ENCODE measurements at places on chromosomes 5 and 9.

- DNase-seq: no peak
Observed at GRCh38 chr5:139696894-139697658, 48.9 kb downstream of the CXXC5 start.

DNA sequence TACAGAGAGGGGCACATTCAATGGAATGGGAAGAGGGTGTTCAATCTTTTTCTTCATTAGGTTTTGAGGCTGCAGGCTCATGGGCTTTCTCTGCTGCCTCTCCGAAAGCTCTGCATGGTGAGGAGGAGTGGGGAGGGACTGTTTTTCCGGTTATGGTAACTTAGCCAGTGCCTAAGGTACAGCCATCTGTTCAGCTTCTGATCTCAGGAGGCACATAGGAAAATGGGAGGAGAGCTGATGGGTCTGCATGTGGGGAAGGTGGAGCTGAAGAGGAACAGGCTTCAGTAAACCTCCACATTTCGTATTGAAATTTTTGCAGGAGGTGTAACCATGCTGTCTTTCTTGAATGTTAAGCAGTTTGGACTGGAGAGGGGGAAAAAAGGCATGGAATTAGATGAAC lies 1020.4 kb upstream of the WWC1 start:
- DNase-seq: no peak

GRCh38 chr9:22046243-22046885 lies 37.3 kb upstream of the CDKN2B start:
- DNase-seq: no peak

GRCh38 chr5:126677121-126677520 lies 76.4 kb downstream of the PHAX start:
- no peak for DNase-seq

DNA sequence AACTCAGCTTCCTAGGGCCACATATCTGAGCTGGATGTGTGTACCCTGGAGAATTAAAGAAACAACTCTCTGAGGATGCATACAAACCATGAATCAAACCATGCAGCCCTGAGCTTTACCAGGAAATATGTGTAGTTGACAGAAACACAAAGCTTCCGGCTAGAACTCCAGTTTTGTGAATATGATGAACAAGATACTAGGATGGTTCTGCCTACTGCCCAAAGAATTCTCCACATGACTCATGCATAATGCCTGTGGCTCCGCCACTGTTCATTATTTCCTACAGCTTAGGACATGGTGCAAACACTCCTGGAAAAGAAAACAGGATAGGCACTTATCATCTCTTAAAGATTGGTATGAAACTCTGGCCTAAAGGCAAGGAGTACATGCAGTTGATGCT lies 343.4 kb downstream of the DNAH5 start:
- DNase-seq: no peak

GRCh38 chr5:109451146-109451545 lies 41.4 kb upstream of the PJA2 start:
- no peak for DNase-seq

GRCh38 chr5:145497052-145497451 lies 338.1 kb downstream of the PRELID2 start:
- DNase-seq: no peak

DNA sequence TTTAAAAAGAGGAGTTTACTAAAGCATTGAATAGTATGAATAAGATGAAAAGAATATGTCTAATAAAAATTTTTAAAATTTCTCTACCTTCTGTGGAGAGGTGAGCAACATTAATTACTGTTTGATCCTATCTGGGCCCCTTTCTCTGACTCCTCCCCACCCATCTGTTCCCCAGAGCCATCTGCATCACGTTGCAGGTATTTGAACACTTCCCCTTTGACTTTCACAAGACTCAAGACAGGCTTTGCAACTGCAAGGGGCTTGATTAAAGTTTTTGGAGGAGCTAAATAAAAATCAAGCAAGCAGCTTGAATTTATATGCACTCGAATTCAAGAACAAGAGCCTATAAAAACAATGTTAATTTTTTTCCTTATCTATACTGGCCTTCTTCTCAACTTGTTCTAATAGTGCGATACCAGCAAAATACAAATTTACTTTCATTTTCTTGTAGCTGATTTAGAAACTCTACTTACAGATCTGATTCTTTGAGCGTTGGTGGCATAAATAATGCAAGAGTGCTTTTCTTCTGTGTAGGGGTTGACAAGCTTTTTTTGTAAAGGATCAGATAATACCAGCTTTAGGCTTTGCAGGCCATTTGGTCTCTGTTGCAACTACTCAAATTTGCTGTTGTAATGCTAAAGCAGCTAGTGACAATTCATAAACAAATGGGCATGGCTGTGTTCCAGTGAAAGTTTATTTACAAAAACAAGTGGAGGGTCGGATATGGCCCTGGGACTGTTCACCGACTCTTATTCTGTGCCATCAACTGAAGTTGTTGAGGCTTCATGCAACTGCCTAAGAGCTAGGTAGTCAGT lies 21.2 kb downstream of the TXNDC8 start:
- DNase-seq: no peak

DNA sequence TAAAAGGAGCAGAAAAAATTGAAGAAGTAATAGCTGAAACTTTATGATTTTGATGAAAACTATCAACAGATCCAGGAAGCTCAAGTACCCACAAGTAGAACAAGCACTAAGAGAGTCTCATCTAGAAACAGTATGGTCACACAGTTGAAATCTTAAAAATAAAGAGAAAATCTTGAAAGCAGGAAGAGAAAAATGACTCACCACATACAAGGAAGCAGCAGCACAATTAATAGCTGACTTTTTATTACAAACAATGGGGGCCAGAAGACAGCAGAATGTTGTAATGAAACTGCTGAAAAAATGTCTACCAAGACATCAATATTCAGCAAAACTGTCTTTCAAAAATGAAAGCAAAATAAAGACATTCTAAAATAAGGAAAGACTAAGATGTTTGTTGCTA lies 1108.3 kb upstream of the DMAC1 start:
- DNase-seq: no peak

DNA sequence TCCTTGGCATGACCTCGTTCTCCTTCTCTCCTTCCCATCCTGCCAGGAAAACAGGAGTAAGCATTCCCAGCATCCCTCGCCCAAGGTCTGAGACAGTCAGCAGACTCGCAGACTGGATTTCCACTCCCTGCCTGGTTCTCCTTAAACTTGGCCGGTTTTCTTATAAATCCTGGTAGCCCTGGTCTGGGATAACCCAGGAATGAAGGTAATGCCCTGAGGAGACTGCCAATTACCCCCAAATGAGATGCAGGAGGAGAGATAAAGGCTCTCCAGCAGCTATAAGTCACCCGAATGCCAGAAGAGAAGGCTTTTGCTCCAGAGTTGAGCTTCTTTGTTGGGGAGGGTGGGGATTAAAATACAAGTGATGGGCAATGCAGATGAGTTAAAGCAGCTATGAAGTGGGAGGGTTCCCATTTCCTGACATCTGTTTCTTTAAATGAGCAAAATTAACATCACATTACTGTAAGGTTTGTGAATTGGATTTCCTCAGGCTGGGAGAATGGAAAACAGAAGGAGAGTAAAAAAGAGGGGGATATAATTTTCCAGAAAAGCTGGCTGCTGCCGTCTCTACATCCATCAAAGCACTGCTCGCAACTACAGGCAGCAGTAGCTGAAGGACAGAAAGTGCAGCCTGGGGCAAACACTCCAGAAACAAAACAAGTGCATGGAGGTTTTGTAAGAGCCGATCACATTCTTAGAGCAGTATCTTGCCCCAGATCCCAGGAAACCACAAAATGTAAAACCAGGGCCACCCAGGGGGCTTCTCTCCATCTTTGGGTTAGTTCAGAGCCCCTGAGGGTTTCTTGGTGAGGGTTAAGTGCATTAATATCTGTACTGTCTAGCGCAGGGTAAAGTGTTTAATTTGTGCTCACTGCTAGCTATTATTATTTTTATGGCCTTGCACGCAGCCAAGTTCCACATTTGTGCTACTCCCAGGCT lies 177.6 kb upstream of the PANK3 start:
- no peak for DNase-seq

DNA sequence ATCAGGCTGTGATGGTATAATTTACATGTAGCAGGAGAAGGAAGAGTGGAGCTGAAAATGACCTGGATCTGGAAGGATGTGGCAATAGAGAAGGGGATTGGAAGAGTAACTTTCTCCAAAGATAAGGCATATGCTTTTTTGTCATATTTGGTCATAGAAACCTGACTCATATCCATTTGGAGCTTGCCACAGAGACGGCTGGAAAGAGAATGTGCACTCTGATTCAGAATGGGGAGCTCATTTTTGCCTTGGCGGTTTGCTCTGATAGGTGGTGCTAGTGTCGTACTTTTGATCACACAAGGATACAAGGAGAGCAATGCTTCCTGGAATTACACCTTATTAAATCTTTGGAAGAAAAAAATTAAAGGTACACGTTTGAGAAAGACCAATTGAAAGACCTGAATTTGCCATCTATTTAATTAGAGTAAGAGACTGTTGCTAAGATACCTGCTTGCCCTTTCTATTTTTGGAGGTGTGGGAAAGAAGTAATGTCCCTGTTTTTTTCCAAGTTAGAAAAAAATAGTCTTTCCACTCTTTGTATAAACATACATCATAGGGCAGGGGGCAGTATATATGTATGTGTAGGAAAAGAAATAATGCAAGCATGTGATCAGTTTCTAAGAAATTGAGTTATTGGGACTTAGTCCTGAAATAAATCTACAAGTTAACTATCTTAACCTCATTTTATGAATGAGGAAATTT lies 5.4 kb downstream of the LSM11 start:
- DNase-seq: no peak

DNA sequence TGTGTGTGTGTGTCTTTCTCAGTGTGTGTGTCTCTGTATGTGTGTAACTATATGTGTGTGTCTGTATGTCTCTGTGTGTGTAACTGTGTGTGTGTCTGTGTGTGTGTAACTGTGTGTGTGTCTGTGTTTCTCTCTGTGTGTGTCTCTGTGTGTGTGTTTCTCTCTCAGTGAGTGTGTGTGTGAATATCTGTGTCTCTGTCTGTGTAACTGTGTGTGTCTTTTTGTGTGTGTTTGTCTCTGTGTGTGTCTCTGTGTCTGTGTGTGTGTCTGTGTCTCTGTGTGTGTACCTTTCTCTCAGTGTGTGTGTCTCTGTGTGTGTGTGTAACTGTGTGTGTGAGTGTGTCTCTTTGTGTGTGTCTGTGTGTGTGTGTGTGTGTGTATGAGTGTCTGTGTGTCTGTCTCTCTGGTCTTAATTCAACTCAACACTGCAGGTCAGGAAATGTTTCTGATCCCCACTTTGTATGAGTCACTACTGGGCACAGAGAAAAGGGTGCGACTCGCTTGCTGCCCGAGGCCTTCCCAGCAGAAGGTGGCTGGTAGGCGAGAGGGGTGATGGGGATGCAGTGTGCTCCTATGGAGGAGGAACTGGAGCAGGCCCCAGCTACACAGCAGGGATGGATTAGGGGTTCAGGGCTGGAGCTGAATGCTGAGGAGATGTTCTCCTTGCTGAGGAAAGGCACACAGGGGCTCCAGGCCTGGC lies 52.1 kb downstream of the NSG2 start:
- DNase-seq: no peak

- DNase-seq: no peak
Observed at GRCh38 chr5:135497971-135498636, 37.7 kb downstream of the NEUROG1 start.

DNA sequence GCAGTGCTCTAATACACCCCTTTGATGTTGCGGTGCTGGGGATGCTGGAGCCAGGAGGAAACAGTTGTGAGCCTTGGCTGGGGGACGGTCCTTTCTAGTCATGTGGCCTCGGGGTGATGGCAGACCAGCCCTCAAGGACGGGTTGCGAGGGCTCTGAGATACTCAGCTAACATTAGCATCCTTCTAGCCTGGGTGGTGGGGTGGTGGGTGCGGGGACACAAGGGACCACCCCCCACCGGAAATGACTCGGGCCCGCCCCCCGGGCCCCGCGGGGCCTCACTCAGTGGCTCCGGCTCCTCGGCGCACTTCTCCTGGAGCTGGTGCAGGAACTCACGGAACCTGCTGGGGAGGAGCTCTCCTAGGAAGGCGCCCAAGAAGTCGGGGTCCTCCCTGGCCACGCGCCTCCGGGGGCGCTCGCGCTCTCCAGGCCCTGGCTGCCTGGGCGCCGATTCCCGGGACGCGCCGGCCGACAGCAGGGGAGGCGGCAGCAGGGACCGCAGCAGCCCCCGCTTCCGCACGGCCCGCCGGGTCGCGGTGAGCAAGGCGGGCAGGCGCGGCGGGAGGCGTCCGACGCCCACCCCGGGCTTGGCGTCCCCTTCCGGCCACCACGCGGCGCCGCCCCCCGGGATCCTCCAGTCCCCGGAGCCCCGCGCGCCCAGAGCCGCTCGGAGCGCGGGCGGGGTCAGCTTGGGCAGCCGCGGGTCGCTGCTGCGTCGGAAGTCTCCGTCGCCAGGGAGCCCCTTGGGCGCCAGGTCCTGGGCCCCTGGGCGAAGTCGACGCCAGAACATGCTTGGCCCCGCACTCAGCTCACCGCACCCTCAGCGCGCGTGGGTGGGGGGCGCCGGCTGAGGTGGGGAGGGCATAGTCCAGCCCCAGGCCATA lies 873 bp downstream of the C9orf50 start:
- no peak for DNase-seq

DNA sequence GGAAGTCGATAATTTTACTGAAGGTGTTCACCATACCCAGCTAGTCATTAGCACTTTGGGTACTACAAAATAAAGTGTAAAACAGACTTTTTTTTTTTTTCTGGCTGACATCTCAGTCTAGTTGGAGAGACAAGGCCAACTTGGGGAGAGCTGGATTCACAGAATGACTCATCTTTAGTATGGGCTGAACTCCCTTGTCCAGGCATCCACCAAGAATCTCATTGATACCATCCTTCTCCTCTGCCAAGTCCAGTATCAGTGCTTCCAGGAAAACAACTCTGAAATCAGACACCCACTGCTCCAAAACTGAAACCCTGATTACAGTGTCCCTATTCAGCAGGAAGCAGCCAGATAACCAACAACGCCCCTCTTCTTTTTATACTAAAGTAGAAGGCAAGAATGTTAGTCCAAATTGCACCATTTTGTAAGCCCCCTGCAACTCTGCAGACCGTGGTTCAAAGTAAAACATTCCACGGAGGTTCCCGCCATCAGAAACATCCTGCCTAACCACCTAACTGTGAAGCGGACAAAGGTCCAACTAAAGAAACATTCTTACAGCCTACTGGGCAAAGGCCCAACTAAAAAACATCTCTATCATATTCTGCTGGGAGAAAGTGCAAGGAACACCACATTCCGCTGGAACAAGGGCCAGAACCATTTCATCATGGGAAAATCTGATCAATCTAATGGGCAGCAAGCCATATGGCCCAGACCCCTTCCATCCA lies 728.2 kb downstream of the BRINP1 start:
- DNase-seq: no peak

GRCh38 chr5:122286541-122286940 lies 25.5 kb upstream of the SNCAIP start:
- DNase-seq: no peak

Measured in D721Med (cell line).